ENCODE measurements at places on chromosomes 11 and 22. TPM values are rescaled to one million over a fixed set of nuclear protein-coding genes. Genes with fewer than 3 reads are reported as not detected.

DNA sequence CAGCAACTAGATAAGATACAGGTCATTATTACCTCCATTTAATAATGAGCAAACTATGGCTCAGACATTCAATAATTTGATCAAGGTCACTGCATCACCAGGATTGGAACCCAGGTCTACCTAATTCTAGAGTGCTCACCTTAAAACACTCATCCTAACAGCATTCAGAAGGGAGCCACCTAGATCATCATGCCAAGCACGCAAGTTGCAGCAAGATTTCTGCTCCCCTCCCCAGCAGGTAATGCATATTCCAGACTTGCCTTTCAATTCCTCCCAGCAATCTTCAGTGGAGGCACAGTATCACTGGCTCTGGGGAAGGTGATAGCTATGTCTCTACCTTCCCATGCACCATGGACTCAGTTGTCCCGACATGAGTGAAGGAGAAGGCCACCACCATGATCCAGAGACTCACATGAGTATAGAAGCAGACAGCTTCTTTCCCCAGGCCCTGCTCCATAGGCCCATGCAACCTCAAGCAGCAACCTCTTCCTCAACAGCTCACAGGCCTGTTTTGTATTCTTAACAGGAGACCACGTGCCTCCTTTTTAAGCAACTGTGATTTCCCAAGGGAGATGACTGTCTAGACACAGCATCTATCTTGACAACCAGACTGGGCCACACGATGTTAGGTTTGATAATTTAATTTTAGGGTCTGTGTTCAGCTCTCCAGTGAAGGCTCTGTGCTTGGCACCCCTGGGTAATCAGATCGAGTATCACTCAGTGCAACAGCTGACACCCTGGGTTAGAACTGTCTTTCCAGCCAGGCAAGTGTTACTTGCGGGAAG lies 36.4 kb downstream of the RAB30 start:
- no peak for DNase-seq

GRCh38 chr11:75289511-75289760 lies 48.9 kb downstream of the TPBGL start:
- DNase-seq = no peak

The TYR gene
- total RNA-seq = not detected

- DNase-seq = peak; percentile 82
Measured at GRCh38 chr11:128859563-128860441, 7.3 kb downstream of the KCNJ1 start.

GRCh38 chr11:9550191-9550628 lies 23.3 kb upstream of the WEE1 start:
- no peak for DNase-seq

The YDJC gene
- total RNA-seq = 46.7 TPM

- DNase-seq = no peak
Measured at GRCh38 chr11:64134963-64135362, 30.9 kb downstream of the MACROD1 start.

The PRR33 gene
- 0.08 TPM for total RNA-seq

GRCh38 chr11:57322256-57323166 lies 2.2 kb downstream of the TNKS1BP1 start:
- DNase-seq = no peak

GRCh38 chr11:63672936-63673539 lies 1.9 kb upstream of the ATL3 start:
- DNase-seq = no peak

DNA sequence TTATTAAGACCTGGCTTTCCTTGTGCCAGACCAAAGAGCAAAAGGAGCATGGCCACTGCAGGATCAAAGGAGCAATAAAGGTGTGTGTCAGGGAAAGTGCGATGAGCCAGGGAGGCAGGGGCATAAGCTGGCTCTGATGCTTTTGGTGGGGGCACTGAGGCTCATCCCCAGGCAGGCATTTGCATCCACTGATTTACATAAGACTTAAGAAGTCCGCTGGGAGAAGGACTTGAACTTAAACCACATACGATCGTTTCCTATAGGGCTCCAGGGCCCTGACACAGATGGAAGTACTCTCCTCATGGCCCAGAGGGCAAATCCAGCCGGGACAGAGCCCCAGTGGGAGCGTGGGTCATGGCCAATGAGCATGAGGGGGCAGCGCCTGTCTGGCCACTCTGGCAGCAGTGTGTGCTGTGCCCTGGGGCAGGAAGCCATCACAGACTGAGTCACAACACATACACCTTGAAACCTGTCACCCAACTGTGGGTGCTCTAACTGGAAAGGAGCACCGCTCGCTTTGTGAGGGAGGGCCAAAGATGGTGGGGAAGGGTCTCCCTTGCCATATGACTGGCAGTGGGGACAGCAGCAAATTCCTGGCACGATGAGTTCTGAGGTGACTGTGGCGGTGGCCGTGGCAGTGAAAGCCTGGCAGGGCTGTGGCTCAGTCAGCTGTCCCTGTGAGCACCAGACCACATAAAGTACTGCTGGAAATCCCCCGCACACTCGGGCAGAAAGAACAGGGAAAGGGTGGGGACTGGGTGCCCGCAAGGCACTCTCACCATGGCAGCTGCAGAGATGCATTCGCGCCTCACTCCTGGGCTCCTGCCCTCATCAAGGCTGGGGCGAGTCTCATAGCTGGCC lies 79.4 kb upstream of the LMO1 start:
- no peak for DNase-seq
